Activated CD4-positive, CD25-positive, alpha-beta regulatory T cell (primary cell): ENCODE measurements at places on chromosomes 1 and 21.

- DNase-seq = no peak
Measured at GRCh38 chr1:18876210-18876609, 16.8 kb upstream of the TAS1R2 start.

DNA sequence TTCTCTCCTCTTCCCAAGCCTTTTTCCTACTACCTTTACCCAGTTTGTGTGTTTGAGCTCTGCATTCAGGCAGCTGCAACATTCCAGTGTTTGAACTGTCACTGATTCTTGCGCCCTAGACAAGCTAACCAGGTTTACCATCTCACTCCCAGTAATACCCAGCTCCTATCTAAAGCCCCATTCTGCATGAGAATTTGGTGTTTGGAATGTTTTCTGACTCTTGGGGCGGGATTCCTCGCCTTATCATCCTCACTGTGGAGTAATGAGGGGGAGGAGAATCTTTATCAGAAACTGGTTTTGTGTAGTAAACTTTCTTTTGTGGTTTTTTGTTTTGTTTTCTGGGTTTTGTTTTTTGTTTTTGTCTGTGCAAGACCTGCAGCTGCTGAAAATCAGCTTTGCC is 36.5 kb downstream of the NCF2 start:
- DNase-seq = no peak

GRCh38 chr1:91022518-91022929 is 689 bp upstream of the ZNF644 start:
- DNase-seq = no peak

- no peak for DNase-seq
Measured at GRCh38 chr1:118902711-118903191, 85.4 kb downstream of the TBX15 start.

GRCh38 chr21:36841866-36842265 is 124.6 kb downstream of the HLCS start:
- DNase-seq = no peak

- DNase-seq = no peak
Measured at GRCh38 chr1:219459351-219460080, 153.4 kb downstream of the ZC3H11B start.

DNA sequence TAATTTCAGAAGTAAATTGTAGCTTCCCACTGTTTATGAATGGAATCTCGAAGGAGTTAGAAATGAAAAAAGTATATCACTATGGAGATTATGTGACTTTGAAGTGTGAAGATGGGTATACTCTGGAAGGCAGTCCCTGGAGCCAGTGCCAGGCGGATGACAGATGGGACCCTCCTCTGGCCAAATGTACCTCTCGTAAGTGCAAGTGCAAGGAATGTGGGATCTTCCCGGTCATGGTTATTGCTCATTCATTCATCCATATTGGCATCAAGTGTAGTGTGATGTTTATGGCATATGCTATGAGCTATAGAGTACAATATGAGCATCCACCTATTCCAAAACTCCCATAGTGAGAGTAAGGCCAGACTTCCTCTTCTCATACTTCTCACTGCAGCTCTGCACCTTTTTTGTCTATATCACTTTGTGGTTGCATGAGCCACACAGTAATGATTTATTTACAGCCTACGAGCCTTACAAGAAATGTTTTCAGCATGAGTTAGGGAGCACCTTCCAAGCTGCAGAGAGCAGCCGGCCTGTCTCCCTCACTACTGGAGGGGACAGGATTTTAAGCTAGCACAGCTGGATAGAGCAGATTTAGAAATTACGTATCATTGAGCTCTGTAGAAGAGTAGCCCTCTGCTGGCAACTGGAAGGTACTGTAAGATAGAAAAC is 24.9 kb upstream of the CR1L start:
- no peak for DNase-seq

GRCh38 chr1:99788896-99789295 is 22.5 kb upstream of the FRRS1 start:
- DNase-seq = no peak

DNA sequence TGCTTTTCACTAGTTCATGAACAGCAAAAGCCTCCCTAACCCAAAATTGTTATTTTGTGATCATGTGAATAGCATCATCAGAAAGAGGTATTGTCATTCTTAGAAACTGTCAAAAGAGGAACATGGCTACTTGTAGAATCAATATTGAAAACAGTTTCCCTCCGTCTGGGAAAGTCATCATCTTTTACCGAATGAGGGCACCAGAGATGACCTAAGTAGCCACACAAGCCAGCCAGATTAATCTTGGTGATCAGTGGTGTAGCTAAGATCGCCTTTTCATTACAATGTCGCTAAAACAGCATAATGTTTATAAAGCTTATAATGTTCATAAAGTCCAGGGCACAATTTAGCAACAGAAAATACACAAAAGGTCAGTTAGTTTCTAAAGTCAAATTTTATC is 136.1 kb downstream of the SIPA1L2 start:
- no peak for DNase-seq

GRCh38 chr1:12185036-12185917 is 18.5 kb downstream of the TNFRSF1B start:
- no peak for DNase-seq

DNA sequence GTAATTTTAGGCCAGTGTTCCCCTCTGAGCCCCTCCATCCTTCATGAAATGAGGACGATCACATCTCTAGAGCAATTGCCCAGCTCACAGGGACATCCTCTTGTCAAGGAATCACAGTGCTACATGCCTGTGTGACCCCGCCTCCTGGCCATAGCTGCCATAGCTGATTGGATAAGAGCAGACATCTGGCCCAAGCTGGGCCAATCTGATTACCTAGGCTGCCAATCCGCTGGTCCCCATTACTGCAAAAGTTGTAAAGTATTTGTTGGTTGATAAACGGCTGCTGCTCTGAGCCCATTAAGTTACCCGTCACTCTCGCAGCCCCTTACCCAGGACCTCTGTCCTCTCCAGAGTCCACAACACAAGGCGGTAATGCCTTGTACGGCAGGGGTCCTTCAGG is 8.3 kb downstream of the NT5C1A start:
- no peak for DNase-seq

- DNase-seq = no peak
Measured at GRCh38 chr1:18786149-18786548, 73.3 kb downstream of the TAS1R2 start.

DNA sequence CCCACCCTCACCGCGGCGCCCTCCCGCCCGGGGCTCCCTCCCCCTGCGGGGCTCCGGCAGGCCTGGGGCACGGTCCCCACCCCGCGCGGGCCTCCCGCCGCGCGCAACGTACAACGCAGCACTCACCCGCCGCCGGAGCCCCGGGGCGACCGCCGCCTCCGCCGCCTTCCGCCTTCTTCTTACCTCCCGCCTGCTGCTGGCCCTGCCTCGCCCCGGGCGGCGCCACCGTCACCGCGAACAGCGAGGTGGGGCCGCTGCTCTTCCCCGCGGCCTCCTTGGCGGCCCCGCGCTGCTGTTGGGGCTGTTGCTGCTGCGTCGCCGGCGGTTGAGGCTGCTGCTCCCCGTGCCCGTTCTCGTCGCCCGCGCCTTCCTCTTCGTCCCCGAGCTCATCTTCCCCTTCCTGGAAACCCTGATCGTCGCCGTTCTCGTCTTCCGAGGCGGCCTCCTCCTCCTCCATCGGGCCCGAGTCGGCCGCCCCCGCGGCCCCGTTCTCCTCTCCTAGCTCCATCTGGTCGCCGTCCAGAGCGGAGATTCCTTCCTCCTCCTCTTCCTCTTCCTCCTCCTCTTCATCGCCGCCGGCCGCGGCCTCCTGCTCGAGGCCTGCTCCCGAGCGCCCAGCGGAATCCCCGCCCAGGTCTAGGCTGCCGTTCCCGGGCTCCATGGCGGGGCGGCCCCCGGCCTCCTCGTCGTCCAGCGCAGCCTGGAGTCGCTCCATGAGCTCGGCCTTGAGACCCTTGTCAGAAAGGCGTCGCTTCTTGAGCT is 671 bp downstream of the HNRNPU start:
- peak; percentile 23 for DNase-seq

- DNase-seq = no peak
Measured at GRCh38 chr21:46627726-46628125, 7.7 kb upstream of the PRMT2 start.

- DNase-seq = peak; percentile 72
Measured at GRCh38 chr1:211476200-211476849, 15.6 kb downstream of the RD3 start.

- DNase-seq = no peak
Measured at GRCh38 chr1:67472056-67472455, 41.9 kb upstream of the SERBP1 start.

GRCh38 chr1:199639453-199639852 is 388.1 kb upstream of the NR5A2 start:
- DNase-seq = no peak

DNA sequence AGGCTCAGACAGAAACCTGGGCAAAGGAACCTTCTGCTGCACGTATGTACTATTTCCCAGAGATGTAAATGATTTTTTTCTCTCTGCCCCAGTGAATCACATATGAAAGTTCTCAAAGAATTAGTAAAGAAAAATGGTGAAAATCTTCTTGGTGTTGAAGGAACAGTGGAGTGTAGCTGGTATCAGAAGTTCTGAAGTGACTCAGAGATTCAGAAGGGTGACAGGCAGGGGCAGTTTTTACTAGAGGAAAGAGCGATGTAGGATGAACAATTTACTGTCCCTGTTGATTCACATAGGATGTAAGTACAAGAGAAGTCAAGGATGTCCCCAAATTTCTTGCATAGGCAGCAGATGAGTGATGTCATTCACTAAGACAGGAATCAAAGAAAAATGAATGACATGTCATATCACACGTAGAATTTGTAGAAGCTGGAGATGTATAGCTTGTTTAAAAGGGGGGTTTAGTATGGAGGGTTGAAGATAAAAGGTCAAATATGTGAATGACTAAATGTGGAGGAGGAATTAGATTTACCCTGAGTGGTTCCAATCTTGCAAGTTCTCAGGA is 26.4 kb downstream of the WLS start:
- DNase-seq = no peak

DNA sequence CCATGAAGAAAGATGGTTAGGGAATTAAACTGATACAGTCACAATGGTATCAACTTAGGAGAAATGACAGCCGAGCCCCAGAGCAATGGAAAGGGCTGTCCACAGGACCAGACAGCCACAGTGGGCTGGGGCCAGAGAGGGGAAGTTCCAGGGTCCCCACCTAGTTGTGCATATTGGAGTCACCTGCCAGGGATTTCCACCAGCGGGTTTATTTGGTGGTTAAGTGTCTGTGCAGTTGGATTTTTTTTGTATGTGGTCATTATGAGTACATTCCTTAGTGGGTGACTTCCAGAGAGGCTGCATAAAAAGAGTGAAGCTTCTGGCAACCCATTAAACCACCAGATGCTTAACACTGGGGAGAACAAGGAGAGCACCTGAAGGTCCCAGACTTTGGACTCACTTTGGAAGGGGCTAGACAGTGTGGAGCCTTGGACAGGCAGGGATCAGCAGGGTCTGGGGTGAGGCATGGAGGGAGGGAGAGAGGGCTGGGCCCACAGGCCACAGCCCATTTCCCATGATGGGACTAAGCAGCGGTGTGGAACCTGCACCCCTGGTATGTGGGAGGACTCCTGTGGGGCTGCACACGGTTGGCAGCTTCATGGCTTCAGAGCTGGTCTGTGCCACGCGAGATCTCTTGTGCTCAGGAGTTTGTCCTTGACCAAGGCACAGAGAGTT is 7.8 kb upstream of the PTTG1IP start:
- no peak for DNase-seq

DNA sequence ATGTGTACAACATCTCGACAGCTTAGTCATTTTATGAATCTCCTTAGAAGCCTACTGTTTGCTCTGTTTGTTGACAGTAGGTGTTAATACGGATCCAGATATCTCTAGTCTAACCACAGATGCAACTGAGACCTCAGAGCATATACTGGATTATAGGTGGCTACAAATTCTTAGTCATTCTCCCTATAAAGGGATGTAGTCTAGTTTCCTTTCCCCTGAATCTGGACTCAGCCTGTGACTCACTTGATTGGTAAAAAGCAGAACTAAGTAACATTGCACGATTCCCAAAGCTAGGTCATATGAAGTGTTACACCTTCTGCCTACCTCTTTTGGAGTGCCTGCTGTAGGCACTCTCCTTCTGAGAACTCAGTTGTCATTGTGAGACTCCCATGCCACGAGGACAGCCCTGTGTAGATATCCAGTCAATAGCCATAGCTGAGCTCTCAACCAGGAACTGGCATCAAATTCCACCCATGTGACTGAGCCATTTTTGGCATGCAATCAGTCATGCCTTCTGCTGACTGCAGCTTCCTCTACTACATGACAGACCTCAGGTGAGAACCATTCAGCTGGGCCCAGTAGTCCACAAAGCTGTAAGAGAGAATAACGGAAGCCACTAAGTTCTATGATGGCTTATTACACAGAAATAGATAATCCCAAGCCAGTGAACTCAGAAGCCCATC is 135.9 kb upstream of the CHRM3 start:
- no peak for DNase-seq

DNA sequence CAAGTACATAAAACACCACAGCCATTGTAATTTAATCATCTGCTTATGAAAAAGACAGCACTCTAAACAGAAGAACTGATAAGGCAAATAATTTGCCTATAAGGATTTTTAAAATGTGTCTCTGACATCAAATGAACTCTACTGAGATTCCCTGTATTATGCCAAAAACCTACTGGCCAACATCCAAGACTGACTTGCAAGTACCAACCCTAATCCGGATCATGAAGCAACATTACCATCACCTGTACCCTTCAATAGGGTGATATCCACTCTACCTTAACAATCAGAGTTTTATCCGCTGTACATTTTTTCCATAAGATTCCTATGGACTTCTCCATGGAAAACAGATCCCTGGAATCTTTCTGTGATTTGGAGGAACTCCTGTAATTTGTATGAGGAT is 4.6 kb downstream of the RGS7 start:
- DNase-seq = no peak

DNA sequence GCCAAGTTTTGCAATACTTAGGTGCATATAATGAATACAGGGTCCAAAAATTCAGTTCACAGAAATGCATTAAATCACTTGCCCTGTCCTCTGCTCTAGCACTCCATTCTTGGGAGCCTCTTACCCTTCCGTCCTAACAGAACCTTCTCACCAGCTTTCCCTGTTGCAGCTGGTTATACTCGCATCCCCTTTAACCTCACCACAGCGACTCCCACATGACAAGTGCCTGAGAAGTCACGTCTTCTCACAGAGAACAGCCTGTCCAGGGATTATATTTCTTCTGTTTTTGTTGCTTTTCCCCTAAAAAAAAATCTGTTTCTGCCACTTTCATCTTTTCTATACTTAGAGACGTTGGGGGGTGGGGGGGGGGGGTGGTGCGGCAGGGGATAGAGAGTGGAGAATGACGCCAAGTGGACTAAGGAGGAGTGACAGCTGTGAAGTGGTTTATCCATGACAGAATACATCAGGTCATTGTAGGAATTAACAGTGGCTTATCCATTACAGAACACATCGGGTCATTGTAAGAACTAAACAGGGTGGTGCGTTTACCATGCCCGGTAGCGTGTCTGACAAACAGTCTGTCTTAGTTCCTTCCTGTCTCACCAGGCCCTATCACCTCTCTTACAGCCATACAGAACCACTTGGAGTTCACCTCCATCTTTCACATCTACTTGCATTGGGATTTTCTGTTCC is 117.6 kb downstream of the UBE2U start:
- no peak for DNase-seq

- no peak for DNase-seq
Measured at GRCh38 chr1:29675481-29676263, 439.4 kb downstream of the PTPRU start.

- no peak for DNase-seq
Measured at GRCh38 chr1:87739704-87740103, 411.0 kb downstream of the LMO4 start.

- no peak for DNase-seq
Measured at GRCh38 chr1:198175423-198176170, 18.8 kb downstream of the NEK7 start.

GRCh38 chr1:14697353-14697752 is 98.9 kb downstream of the KAZN start:
- no peak for DNase-seq

GRCh38 chr21:44732263-44732662 is 20.9 kb upstream of the TSPEAR start:
- no peak for DNase-seq
